ENCODE measurements at places on chromosomes 12 and 14.
A peak's percentile ranks its signal among the peaks of the same experiment; 100 is the strongest.

GRCh38 chr14:95313190-95313589 lies 6.5 kb downstream of the CLMN start:
- DNase-seq = no peak

DNA sequence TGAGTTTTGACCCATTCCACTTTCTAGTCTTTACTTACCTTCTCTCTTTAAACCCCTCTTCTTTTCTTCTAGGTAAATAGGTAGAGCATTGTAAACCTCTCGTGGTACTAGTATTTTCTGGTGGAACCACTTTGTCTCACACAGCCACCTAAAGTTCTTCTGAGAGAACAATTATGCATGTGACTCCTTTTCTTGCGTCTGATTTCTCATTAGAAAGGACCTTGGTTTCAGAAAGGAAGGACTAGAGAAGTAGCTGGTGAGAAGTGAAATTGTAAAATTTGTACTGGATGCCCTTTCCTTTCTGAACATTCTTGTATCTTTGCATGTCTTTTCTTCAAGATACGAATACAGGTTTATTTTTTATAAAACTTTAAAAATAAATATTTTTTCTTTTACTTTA lies 99.0 kb downstream of the NUBPL start:
- no peak for DNase-seq

- DNase-seq = peak; percentile 78
These were observed 84.6 kb upstream of the GRIN2B start for GRCh38 chr12:14066021-14066420.

DNA sequence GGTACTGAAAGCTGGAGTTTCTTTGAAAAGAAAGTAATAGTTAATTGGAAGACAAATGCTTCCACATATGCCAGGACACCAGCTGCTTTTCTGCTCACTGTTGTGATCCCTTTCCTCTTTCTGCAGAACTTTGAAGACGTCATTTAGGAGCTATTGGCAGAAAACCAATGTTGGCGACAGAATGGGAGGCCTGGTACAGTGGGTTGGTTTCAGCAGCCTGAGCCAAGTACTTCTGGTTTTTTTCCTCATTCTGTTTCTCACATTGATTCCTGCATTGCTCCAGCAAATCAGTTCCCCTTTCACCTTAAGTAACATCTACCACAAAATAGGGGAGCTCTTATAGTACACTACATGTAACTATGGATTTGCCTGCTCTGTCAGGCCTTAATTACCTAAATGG lies 96.9 kb downstream of the FIGNL2 start:
- DNase-seq = no peak

DNA sequence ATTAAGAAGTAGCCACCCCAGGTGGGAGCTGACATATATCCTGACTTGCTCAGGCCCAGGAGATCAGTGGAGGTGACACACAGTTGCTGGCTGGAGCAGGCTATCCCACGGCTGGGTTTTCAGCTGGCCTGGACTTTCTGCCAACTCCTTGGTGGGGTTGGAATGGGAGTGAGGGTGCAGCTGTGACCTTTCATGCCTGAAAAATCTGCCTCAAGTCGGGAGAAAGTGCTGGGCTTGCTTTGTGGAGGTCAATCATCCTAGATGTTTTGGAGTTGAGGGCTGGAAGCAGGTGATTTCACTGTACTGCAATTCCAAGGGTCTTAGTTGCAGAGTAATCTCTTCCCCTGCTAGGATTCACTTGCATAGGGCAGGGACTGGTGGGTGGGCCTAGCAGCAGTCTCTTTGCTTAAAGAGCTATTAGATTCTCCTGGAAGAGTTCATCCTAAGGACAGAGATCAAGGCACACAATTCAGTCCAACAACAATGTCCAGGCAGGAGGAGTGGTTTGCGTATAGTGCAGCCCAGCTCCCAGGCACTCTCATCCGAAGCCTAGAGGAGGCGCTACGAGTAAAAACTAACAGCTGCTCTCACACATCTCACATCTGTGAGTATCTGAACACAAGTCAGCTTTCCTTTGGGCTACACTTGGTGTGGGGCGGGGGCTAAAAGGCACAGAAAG lies 98.1 kb downstream of the GAS2L3 start:
- DNase-seq = no peak

DNA sequence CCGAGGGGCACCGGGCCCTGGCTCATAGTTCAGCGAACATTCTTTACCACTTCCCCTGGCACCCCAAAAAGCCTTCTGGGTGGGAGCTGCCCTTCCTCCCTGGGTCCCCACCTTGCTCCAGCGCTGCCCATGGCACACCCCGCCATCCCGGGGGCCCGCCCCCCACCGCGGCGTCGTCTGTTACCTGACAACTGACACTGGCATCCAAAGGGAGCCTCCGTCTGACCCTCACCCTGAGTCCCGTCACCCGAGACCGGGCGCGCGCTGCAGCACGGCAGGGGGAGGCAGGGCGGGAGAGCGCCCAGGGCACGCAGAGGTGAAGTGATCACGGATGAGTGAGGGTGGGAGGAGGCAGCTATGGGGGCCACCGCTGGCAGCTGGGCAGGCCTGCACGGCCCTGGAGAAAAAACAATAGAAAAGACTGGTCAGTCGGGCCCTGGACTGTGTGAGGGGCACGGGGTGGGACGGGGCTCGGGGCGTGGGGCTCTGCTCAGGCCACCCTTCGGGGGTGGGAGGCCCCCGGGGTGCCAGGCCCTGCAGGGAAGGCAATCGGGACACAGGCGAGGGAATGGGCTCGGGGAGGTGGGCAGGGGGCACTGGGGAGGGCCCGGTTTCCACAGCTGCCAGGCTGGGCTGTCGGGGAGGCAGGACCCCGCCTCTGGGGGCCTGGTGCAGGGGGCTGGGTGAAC lies 40.7 kb downstream of the BCL11B start:
- DNase-seq = no peak
